CD4-positive, alpha-beta T cell treated with Interleukin-2 at 100 ng/mL for 4 hours (primary cell): ENCODE measurements at places on chromosomes 4 and X.

GRCh38 chrX:53088136-53088974, 5.6 kb upstream of the KANTR start:
- peak; percentile 86 for DNase-seq

DNA sequence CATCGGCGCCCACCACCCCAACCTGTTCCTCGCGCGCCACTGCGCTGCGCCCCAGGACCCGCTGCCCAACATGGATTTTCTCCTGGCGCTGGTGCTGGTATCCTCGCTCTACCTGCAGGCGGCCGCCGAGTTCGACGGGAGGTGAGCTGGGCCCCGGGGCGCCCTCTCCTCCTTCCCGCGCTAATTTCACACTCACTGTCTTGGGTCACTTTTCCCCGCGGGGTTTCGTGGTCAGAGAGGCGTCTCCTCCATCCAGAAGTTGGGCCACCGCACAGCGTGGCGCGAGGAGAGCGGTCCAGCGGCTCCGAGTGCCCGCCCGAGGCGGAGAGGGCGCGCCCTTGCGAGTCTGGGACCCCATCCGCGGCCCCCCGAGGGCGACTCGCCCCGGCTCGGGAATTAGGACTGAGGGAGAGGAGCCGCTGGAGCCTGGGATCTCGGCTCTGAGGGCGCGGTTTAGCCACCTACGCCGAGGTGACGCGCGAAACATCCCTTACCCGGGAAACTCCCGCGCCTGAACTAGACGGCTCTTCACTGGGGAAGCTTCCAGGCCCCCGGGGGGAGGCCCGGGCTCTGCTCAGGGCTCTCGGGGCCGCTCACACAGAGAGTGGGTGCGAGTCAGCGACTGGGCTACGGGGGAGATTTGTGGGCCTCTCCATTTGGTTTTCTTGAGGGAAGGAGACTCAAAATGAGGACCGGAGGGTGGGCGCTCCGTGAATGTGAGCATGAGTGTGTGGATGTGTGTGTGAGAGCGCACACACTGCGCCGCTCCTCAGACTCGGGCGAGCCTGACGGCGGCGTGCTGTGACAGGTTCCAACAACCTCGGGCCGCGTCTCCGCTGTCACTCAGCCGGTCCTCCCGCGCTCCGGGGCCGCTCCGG, 551 bp downstream of the NPNT start:
- DNase-seq = no peak

GRCh38 chr4:165872461-165873297, at the start of gene TLL1:
TSS of gene TLL1 (plus strand) at chr4:165873237. CDS start at chr4:165873905, 668 bp downstream.
- DNase-seq = no peak

DNA sequence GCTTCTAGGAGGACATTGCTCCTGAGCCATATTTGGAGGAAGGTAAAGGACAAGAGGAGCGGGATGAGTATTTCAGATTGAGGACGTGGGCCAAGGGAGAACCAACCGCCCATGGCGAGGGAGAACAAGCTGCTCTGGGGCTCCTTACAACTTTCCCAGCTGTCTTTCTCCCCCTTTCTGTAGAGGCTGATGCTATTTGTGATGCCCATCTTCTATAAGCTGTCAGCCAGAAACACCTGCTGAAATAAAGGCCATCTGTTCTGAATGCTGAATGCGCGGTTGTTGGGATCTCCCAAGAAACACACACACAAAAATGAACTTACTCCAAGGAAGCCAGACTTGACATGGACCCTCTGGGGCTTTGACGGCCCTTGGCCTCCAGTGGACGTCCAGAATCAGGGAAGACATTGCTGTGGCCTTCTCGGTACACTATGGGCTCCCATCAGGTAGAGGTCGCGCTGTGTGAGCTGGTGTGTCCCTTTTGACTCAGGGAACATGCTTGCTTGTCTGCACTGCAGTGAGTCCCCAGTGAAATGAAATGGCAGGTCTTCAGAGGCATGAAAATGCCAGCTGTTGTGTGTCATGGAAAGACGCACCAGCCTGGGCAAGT, 30.9 kb downstream of the RWDD4 start:
- no peak for DNase-seq

- DNase-seq = peak; percentile 19
These were observed 1.0 kb downstream of the AGA start for GRCh38 chr4:177441061-177441802.

DNA sequence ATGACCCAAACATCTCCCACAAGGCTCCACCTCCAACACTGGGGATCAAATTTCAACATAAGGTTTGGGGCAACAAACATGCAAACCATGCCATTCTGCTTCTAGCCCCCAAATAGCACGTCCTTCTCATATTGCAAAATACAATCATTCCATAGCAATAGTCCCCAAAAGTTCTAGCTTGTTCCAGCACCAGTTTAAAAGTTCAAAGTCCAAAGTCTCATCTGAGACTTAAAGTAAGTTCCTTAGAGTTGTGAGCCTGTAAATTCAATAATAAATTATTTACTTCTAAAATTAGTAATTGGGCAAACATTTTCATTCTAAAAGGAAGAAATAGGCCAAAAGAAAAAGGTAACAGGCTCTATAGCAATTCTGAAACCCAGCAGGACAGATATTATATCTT, 8.9 kb upstream of the TASL start:
- DNase-seq = no peak

DNA sequence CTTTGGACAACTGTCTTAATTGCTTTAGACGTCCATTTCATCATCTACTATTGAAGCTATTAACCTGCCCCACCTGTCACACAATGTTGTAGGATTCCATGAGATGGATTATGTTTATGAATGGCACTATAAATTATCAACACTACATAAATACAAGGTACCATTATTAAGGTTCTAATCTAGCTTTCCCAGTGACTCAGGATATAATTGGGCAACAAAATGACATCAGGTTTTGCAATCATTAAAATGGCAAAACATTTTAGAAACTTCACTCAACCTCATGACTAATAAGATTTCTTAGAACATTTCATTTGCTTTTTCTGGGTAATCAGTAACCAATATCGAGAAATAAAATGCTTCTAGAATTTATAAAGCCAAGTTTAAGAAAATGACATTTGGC, 9.2 kb downstream of the HOPX start:
- no peak for DNase-seq
